B cell (primary cell): ENCODE measurements at places on chromosomes 5 and 9. TPM values are rescaled to one million over a fixed set of nuclear protein-coding genes. Genes with fewer than 3 reads are reported as not detected.

DNA sequence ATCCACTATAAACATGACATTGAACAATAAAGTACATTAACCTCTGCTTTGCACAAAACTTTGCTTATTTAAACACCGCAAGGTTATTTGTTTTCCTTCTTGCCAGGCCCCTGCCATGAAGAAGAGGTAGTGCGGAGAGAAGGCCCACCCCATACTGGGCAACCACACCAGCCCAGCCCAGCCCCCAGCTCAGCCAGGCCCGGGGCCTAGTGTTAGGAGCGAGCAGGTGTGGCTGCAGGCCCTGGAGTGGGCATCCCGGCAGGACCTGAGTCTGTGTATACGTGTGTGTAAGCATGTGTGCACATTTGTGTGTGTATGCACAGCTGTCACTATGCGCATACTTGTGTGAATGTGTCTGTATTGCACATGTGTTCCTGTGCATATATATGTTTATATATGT lies 90.4 kb upstream of the MVB12B start:
- no peak for DNase-seq

DNA sequence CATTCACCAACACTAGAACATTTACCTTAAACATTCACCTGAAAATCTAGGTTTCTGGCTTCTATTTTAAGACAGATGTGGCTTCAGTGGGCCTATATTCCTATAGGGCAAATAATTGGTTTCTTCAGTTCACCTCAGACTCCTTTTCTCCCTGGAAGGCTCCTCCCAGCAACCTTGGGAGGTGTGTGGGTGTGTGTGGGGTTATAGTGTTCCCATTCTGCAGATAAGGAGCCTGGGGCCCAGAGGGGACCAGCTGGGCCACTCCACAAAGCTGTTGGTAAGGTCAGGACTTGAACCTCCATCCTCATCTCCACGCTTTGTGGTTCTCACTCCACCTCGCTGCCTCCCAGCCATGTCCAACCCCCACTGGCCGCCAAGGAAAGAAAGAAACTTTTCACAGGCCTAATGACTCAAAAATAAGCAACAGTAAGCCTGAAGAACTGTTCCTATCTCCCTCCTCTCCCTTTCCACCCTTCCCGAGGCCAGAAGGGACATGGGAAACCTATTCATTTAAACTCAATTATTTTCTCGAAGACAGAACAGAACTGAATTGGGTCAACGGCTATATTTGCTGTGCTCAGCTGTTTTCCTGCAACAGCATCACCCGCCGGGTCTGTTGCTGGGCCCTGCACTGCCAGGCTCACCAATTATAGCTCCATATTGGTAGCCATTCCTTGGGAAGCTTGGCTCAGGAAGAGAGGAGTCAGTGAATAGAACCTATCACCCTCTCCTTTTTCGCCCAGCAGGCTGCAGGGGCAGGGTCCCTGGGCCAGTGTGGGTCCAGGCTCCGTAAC lies 78.5 kb downstream of the DAB2IP start:
- no peak for DNase-seq

ANKRD20A1 gene
- total RNA-seq: 1.3 TPM in 1 of 2 replicates, not detected in the other

FOXD4 gene
- 0.89 and 1.4 TPM in 2 replicates for total RNA-seq

GRCh38 chr5:61999371-61999770 lies 306.6 kb upstream of the KIF2A start:
- no peak for DNase-seq

GRCh38 chr5:145854651-145855258 lies 18.1 kb downstream of the GRXCR2 start:
- no peak for DNase-seq

NUTM2G gene
- total RNA-seq: not detected in 2 replicates

GRCh38 chr9:36276781-36277181 lies 18.5 kb upstream of the GNE start:
- DNase-seq: no peak

GRCh38 chr5:150044329-150044681 lies 42.0 kb downstream of the CSF1R start:
- no peak for DNase-seq

PCDHGA9 gene
- total RNA-seq: 1.9 and 2.5 TPM in 2 replicates

GRCh38 chr9:110763568-110763967 lies 95.0 kb downstream of the MUSK start:
- DNase-seq: no peak

GRCh38 chr9:81108391-81108790 lies 581.0 kb downstream of the TLE1 start:
- DNase-seq: no peak

DNA sequence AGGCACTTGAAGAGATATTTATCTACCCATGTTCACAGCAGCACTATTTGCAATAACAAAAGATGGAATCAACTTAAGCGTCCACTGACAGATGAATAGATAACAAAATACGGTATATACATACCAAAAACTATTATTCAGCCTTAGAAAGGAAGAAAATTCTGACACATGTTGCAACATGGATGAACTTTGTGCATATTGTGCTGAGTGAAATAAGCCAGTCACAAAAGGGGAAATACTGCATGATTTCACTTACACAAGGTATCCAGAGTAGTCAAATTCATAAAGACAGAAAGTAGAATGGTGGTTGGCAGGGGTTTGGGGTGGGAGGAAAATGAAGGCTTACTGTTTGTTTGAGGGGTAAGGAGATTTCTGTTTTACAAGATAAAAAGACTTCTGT lies 66.0 kb downstream of the FBN2 start:
- no peak for DNase-seq

GRCh38 chr9:76987594-76988200 lies 31.8 kb upstream of the FOXB2 start:
- DNase-seq: peak; percentile 7

APC gene
- 55.8 and 60.3 TPM in 2 replicates for total RNA-seq

TMEM171 gene
- not detected in 2 replicates for total RNA-seq

DNA sequence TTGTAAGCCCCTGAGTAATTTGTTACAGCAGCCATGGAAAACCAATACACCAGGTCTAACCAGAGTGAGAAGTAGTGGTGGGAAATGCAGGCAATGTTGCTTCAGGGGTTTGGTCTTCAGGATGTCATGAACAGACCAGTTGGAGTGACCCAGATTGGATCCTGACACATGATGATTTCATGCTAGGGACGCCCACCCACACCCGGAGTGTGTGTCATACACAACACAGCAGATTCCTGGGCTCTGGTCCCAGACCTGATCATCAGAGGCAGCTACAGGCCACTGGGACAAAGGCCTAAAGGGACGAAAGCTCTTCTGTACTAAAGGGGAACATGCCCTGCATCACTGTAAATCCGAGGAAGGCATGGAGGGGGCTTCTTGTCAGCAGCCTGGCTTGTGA lies 194.2 kb downstream of the NSG2 start:
- no peak for DNase-seq

DNA sequence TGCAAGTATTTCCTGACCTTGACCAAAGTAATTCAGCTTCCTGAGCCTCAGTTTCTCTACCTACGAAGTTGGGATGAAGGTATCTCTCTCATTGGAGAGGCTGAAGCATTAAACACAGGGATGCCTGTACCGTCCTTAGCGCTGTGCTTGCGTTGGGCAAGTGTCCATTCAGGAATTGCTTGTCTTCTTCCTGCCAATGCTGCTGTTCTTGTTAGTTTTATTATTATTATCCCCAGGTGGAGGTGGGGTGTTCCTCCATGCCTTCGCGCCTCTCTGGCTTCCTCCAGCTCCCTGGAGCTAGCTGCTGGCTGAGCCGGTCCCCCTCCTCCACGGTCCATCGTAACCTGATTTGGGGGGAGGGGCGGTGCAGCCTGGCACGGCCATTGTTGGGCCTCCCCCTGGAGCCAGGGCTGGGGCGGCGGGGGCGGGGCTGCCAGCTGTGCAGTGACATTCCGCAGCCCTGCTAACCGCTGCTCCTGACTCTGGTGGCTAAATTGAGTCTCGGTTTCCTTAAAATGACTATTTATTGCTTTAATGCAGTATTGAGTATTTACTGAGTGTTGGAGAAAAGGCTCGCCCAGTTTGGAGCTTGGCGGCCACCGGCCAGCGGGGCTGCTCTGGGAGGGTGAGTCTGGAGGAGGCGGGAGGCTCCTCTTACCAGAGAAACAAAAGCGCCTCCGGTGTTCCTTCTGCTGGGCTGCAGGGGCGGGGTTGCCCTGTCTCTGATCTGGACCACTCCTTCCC lies 51.3 kb downstream of the LMX1B start:
- DNase-seq: no peak

C5 gene
- total RNA-seq: 9.4 and 10.4 TPM in 2 replicates

ZNF189 gene
- 25.7 and 30.8 TPM in 2 replicates for total RNA-seq

DNA sequence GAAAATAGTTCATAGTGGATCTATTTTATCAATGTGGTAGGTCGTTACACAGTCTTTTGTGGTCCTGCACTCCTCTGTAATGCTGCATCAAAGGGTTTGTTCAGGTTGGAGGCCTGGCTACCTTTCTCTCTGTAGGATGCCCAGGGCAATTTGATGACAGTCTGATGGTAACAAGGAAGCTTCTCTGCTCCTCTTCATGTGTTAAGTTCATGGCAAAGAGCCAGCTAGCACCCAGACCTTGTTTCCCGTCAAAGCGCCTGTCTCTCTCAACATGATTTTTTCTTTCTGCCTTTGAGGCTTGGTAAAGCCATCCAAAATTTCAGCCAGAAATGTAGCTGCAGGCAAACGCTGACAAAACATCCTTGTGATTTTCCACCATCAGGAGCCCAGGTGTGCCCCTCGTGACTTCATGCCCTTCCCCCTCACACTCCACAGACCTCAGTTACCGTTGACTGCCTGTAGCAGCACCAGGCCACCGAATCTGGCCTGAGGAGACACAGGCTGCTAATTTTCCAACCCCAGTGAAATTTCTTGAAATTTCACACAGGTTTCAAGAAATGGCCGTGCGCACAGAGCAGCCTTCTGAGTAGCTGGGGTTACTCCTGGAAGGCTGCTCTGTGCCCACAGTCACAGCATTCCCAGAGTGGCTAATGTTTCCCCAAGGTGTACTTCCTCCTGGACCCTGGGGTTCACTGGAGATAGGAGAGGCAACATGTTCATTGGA lies 292.7 kb downstream of the CWC27 start:
- DNase-seq: peak; percentile 71

DNA sequence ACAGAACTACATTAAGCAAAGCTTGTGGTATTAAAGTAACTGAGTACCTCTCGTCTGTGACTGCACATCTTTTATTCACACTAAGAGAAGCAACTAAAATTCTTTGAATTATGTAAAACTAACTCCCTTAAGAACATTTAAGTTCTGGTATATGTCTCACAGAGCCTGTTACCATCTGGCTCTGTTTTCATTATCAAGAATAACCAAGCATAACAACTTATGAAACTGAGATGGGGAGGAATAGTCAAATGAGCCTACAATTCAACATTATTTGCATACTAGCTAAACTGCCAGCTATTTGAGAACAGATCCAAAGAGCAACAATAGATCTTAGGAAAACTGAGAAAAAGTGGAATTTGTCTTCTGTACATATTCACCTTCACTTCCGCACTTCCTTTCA lies 25.3 kb upstream of the ISOC1 start:
- DNase-seq: no peak
